SK-N-DZ (cell line): ENCODE measurements at places on chromosomes 6 and 20.
A peak's percentile ranks its signal among the peaks of the same experiment; 100 is the strongest.

DNA sequence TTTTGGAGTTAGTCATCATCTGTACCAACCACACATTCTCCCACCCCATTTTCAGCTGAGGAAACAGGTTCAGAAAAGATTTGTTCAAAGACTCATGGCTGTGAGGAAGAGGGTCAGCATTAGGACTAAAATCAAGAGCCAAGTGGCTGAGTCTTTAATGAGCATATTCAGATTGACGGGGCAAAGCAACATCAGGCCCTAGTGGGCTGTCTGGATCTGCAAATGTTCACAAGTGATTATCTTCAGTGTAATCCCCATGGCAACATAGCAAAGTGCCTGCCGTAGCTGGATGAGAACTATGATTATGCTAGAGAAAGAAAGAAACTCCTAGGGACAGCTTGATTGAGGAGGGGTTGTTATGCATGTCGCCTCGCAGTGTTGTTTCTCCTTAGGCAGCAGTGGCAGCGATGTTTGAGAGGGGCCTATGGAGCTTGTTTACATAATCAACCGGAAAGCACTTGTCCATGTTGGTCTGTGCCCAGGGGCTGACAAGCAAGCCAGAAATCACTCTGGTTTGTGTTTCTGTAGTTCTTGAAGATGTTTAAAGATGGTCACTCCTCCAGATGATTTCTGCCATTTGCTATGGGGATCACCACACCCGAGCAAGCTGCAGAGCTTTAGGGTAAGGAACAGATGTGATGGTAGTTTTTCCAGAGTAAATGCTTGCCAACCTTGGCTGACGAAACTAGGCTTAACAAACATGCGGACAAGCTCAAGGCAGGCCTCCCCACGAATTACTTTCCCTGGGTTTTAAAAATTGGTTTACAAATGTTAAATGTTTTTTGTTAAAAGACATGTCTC is 124.3 kb upstream of the MLIP start:
- peak; percentile 11 for DNase-seq

DNA sequence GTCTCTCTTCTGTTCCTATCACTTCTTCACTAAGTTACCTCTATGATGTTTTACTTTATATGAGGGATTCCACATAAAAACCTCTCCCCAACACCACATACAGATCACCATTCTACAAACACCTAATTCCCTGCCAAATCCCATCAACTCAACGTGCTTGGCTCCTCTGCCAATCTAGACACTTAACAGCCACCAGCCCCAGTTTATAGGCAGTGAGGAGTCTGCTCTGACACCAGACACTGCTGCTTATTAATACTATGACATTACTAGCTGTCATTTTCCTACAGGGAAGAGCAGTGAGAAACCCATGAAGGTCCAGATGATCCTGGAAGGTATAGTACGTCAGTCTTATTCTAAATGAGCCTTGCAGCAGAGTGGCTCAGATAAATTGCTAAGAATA is 104.3 kb downstream of the CHD6 start:
- no peak for DNase-seq

DNA sequence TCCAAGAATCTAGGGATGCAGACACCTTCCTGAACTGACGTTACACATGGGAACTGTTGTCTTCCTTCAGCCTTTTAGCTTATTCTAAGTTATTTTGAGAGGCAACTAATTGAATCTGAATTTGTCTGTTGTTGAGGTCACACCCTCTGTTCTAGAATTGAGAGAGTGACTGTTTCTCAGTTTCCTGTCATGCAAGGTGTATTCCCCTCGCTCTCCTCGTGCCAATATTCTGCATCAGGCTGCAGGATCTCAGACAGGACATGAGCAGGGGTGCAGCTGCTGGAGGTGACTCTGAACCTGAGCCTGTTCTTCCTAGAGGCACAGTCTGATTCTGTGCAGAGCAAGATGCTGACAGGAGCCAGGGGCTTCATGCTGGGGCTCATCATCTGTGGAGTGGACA is 52.5 kb downstream of the HLA-DPB1 start:
- no peak for DNase-seq

- DNase-seq, result no peak
Measured at GRCh38 chr20:51525241-51526105, 17.0 kb downstream of the NFATC2 start.

DNA sequence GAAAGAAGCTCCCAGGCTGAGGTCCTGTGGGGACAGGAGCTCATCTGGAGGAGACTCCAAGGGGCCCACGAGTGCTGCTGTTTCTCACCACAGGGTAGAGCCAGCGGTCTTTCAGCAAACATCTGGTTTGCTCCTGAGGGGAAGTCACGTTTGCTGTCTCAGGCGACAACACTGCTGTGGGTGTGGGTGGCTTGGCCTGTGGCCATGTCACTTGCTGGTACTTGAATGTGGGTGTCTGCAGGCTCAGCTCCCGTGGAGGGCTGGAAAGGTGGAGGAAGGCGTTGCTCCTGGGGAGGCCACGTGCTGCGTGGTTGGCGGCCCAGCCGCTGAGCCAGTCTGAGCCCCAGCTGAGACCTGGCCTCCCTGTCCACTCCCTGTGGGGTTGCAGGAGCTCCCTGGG is 52.8 kb upstream of the MPC1 start:
- DNase-seq, result peak; percentile 41

- no peak for DNase-seq
Measured at GRCh38 chr6:156741287-156742073, 35.7 kb upstream of the ARID1B start.

DNA sequence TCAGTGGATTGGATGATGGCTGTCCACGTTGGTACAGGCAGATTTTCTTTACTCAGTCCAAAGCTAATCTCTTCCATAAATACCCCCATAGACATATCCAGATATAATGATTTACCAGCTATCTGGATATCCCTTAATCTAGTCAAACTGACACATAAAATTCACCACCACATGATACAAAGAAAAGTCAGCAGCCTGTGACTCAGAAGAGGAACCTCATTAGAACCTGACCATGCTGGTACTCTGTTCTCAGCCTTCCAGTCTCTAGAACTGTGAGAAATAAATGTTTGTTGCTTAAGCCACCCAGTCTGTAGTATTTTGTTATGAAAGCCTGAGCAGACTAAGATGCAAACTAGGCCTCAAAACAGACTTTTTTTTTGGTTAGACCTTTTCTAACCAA is 431.3 kb upstream of the RNF217 start:
- DNase-seq, result no peak

DNA sequence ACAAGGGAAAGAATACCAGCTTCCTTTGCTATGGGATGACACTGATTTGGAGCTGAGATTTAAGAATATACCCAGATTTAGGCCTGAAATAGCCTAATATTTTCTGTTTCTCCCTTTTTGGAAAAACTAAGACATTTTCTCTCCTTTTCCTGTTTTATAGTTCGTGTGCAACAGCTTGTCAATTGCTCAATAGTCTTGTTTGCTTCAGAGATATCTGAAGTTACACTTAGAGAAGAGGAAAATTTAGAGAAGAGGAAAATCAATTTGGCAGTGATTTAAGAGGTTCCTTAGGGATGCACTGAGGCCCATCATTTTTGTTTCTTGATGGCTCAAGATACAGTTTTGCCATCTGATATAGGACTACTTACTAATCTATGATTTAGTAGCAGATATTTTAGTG is 398.6 kb downstream of the RFPL4B start:
- no peak for DNase-seq

DNA sequence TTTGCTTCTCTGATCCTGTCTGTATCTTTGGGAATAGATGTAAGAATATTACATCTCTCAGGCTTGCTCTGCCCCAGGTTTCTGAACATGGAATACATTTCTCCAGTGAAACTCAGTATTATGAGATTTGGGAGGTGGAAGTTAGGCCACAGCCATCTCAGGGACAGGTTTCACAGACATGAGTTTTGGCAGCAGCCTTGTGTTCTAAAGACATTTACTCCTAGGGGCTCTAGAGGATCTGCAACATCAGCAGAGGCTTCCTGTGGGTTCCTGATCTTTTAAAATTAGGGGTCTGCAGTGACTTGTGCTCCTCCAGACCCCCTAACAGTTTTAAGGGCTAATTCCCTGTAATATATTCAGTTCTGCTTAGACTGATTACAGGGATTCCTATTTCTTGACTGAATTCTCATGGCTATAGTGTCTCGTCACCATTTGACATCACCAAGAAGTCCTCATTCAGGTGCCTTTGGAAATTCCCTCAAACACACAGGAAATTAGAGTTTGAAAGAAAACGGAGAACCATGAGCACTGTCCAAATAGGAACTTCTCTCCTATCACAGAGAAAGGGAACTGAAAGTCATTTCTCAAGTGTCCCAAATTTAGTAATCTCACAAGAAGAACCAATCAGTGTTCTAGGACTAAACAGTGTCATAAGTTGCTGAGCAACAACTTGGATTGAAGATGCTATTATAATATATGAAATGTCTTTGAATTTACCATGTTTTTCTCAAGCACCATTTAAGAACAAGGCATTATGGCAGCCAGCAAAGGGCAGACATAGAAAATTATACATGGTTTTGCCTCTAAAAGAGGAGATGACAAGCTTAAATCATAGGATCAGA is 2.5 kb upstream of the HLA-DRA start:
- DNase-seq, result no peak

DNA sequence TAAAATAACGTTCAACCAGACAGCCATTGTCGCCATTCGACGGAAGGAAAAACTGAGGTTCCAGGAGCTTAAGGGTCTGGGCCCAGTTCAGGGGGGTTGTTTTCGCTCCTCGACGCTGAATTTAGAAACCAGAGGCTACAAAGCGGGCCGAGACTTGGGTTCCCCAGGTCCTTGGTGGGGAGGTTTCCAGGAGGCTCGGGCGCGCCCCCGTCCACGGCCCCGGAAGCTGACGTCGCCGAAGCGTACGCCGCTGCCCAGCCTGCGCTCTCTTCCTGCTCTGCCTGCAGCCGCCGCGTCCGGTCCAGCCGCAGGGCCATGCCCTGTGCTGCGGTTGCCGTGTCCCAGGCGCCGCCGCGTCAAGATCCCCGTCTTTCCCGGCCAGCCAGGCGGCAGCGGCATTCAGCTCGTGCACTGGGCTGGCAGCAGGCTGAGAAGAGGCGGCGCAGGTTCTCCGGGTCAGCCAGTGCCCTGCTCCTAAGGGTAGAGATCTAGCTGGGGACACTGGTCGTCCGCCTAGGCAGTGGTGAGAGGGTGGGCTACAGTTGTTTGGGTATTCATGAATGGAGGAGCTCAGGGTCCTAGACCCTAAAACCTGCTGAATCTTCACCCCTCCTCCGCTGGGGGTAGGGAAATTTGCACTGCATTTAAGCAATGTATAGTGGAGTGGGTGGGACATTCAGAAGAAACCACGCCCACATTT is 901 bp upstream of the TRIM26 start:
- DNase-seq, result peak; percentile 65

GRCh38 chr20:58453391-58453790 is 61.8 kb downstream of the APCDD1L start:
- no peak for DNase-seq

DNA sequence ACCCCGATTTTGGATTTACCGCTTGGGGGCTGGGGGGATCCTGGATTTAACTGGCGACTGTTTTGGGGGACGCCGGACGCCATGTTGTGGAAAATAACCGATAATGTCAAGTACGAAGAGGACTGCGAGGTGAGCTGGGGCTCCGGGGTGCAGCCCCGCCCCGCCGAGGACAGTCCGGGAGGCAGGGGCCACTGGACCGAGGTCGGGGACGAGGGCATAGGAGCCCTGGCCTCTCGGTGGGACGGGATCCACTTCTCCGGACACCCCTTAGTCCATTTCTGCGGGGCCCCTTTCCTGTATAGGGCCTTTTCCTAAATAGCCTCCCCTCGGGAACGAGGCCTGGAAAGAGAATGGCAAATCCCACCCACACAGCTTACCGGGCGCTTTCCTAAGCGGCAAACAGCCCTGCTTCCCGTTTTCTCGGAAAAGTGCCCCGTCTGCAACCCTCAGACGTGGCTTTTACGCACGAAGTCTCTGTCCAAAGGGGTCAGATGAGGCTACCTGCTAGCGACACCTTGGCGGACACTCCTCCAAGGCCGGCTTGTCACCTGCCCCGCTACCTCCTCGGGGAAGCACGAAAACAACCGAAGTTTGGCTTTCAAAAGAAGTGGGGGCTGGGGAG is 469 bp downstream of the TFAP2C start:
- no peak for DNase-seq

DNA sequence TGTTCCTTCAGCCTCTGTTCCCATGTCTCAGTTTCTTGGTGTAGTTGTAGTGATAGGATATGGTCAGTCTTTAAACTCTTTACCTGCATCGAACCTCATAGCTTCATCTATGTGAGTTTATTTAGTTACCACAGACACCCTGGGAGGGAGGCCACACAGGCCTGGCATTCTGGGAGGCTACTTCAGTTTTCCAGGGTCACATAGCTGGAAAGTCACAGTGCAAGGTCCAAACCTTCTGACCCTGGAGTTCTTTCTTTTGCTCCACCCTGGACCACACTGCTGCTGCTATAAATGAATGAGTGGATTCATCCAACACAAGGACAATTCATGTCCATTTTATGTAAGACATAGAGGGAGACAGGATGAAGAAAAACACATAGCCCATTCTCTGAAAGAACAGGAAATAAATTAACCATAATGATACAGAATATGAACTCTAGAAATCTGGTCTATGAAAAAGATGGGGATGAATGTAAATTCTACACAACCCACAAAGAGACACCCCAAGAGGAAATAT is 60.8 kb downstream of the LAMA4 start:
- no peak for DNase-seq

DNA sequence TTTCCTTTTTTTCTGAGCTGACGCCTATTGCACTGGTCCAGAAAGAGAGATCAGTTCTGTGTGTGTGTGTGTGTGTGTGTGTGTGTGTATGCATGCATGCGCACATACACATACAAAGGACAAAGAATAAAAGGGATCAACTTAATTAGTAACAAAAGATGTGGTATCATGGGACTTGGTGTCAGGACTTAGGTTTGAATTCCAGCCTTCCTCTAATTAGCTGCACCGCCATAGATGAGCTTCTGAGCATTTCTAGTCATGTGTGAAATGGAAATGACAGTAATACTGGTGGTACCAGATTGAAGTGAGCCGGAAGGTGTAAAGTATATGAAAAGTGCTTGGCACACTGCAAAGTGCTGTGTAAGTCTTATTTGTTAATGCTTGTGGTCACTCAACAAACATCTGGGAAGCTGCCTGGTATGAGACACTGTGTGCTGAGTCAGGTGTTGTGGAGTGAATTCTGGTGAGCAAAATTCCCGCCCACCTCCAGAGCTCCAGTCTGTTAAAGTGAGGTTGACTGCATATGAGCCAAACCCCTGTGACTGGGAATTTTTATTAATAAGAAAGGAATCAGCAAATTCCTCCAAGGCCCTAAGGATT is 12.4 kb downstream of the DAAM2 start:
- DNase-seq, result no peak

GRCh38 chr20:62602550-62602949 is 39.8 kb upstream of the SLCO4A1 start:
- no peak for DNase-seq

- no peak for DNase-seq
Measured at GRCh38 chr6:160667639-160668481, 3.8 kb upstream of the LPA start.

DNA sequence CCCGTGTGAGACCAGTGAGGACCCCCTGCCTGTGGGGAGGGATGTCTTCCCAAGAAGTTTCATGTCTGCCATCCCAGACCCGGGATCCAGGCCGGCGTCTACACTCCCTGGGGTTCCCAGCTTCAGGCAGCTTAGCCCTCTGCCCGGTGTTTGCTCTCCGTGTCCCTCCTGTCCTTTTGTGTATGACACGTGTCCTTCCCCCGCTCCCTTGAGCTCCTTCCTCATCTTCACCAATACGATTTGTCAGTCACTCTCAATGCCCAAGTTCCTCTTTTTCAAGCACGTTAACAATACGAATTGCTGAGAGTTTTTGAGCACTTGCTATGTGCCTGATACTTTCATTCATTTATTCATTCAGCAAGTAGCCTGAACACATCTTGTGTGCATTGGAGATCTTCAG is 115.6 kb upstream of the PTPN1 start:
- no peak for DNase-seq

GRCh38 chr20:6123649-6124014 is 802 bp upstream of the FERMT1 start:
- DNase-seq, result no peak

GRCh38 chr20:32742322-32743236 is 688 bp downstream of the COMMD7 start:
- no peak for DNase-seq
